ENCODE measurements at places on chromosomes 1 and 21. TPM values are rescaled to one million over a fixed set of nuclear protein-coding genes. Genes with fewer than 3 reads are reported as not detected.

The ARV1 gene
- 33.0 TPM for total RNA-seq

The B3GALT2 gene
- 0.81 TPM for total RNA-seq

The DAB1 gene
- 0.05 TPM for total RNA-seq

The TTC34 gene
- 0.38 TPM for total RNA-seq

The C1orf122 gene
- total RNA-seq, result 31.7 TPM

The KRTAP10-1 gene
- not detected for total RNA-seq

The CDC20 gene
- total RNA-seq, result 181 TPM

The MYOG gene
- 538 TPM for total RNA-seq

The NECTIN4 gene
- total RNA-seq, result not detected

The CD84 gene
- not detected for total RNA-seq

The OR6K3 gene
- total RNA-seq, result not detected

The FMO4 gene
- 0.87 TPM for total RNA-seq

The SLAMF1 gene
- not detected for total RNA-seq

The KLHL20 gene
- 11.3 TPM for total RNA-seq

The GLMP gene
- 4.7 TPM for total RNA-seq

The FAM177B gene
- total RNA-seq, result not detected

The CHIA gene
- not detected for total RNA-seq

The NCAM2 gene
- not detected for total RNA-seq
